ENCODE measurements at places on chromosomes 12 and 14.

GRCh38 chr14:63009495-63009894 lies 35.8 kb downstream of the KCNH5 start:
- no peak for DNase-seq

GRCh38 chr14:25197885-25198284 lies 147.9 kb upstream of the STXBP6 start:
- no peak for DNase-seq

- DNase-seq, result no peak
Observed at GRCh38 chr14:85482552-85482951, 47.4 kb upstream of the FLRT2 start.

- no peak for DNase-seq
Observed at GRCh38 chr14:95545515-95546168, 10.8 kb downstream of the GLRX5 start.

- no peak for DNase-seq
Observed at GRCh38 chr12:68809190-68810026, 1.4 kb downstream of the MDM2 start.

- DNase-seq, result no peak
Observed at GRCh38 chr12:116188581-116188980, 88.9 kb downstream of the MED13L start.

DNA sequence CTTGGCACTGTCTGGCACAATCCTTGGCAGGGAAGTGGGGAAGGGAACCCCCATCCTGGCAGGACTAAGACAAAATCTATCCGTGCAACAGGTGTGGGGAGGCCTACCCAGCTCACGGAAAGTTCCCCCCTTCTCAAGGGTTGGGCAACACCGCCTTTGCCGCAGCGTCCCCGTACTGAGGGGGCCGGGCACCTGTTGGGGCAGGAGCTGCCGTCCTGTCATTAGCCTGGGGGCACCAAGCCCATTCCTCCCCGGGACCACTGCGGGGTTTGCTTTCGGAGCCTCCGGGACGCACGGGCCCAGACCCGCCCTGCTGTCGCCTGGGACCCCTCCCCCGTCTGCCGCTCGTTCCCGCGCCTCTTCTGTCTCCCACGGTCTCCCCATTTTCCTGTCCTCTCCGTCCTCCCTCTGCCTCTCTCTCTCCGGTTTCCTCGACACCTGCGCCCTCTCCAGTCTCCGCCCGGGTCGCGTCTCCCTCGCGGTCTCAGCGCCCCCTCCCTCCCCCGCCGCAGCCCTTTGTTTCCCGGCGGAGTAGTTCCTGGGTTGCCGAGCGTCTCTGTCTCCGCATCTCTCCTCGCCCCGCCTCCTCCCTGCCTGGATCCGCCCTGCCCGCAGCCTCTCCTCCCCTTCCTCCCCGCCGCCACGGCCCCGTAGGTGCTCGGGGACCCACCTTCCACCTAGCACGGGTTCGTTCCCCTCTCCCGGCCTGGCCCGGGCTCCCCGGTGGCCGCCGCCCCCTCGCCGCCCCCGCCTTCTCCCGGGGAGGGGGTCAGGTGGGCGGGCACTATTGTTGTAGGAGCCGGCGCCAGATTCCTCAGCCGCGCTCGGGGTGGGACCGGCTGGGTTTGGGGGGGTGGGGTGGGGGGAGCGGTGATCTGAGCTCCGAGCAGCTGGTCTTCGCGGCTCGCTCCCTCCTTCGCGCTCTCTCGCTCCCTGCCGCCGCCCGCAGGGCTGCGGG lies at the start of gene CACNB3:
TSS of gene CACNB3 (plus strand) at position 624 of the 958 bp plus-strand sequence. CDS start 434 bp downstream, outside the sequence.
- DNase-seq, result peak; percentile 46

DNA sequence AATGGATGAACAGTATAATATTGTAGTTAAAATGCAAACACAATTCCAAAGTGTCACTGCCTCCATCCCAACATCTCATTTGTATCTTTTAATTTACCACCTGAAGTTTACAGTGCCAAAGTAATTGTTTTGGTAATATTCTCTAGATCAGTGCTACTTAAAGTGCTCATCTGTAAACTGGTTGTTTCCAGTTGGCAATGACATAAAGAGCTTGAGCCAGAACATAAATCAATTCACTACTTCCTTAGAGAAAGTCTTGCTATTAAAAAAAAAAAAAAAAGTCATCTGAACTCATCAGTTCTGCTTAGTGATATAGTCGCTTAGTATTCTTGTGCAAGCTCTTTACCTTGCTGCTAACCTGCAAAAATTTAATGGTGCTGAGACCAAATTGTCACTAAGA lies 16.4 kb downstream of the PLCZ1 start:
- no peak for DNase-seq

- DNase-seq, result no peak
Observed at GRCh38 chr12:53224897-53225634, 6.9 kb downstream of the RARG start.

DNA sequence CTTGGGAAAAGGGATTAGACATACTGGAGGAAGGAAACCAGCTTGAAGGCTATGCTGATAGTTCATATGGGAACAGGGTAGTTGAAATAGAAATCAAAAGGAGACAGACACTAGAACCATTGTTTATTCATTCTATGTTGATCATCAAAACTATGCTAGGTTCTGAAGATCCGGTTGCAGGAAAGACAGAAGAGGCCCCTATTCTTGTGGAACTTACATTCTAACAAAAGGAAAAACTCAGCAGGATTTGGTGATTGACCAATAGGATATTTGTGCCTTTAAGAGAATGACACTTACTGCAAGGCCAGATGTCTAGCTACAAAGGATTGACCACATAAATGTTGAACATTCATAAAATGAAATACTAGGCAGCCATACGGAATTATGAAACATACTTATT lies 179.2 kb downstream of the AKAP6 start:
- no peak for DNase-seq

- no peak for DNase-seq
Observed at GRCh38 chr12:115835445-115835844, 442.0 kb downstream of the MED13L start.

DNA sequence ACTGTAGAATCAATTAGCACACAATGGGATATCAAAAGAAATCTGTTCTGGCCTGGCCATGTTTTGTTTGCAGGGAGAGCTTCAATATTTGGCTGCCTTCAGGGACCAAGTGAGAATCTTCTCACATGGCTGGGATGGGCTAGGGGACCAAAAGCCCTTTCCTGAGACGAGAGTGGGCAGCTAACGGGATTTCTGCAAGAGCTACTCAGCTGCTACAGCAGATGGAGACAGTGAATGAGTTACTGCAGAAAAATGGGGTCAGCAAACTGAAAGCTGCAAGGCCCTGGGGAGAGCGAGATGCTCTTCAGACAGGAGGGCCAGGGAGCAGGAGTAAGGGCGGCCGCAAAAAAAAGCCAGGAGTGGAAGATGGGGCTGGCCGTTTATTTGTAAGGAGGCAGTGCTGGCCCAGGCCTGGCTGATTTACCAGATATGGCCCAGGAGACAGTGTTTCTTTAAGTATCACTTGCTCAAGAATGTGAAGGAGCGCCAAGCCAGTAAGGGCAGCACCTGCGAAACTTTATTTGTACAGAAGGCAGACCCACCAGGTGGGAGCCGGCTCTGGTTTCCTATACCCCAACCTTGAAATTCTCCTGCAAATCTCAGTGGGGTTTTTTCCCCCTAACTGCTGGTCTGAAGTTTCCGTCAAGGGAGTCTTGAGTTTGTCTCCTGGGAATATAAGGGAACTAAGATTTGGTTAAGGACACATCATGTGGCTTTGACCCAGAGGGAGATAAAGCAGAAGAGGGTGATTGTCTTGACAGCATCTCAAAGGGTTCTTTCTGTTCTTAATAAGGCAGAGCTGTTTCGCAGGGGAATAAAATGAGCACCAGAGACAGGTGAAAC lies 57.8 kb downstream of the SSH1 start:
- DNase-seq, result no peak

GRCh38 chr12:108804271-108804953 lies 53.0 kb downstream of the SSH1 start:
- no peak for DNase-seq

GRCh38 chr12:55850893-55851292 lies 8.2 kb upstream of the MMP19 start:
- no peak for DNase-seq

- peak; percentile 92 for DNase-seq
Observed at GRCh38 chr12:53984901-53985691, at the start of gene HOXC10. HOXC10 (plus strand) TSS chr12:53985146; CDS start chr12:53985260, 114 bp downstream.

DNA sequence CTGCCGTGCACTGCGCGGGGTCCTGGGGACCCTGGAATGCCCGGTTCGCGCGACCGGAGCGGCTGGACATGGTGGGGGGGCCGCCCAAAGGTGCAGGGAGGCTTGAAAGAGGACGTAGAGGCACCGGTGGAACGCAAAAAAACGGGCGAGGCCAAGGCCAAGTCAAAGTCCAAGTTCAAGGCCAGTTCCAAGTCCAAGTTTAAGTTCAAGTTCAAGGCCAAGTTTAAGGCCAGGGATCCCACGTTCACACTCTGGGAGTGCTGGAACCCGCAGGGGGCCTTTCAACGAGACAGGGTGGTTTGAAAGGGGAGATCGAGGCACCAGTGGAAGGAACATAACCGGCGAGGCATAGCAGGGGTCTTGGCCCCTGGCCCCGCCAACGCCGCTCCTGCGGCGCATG lies 317.6 kb downstream of the ALG10 start:
- DNase-seq, result no peak

DNA sequence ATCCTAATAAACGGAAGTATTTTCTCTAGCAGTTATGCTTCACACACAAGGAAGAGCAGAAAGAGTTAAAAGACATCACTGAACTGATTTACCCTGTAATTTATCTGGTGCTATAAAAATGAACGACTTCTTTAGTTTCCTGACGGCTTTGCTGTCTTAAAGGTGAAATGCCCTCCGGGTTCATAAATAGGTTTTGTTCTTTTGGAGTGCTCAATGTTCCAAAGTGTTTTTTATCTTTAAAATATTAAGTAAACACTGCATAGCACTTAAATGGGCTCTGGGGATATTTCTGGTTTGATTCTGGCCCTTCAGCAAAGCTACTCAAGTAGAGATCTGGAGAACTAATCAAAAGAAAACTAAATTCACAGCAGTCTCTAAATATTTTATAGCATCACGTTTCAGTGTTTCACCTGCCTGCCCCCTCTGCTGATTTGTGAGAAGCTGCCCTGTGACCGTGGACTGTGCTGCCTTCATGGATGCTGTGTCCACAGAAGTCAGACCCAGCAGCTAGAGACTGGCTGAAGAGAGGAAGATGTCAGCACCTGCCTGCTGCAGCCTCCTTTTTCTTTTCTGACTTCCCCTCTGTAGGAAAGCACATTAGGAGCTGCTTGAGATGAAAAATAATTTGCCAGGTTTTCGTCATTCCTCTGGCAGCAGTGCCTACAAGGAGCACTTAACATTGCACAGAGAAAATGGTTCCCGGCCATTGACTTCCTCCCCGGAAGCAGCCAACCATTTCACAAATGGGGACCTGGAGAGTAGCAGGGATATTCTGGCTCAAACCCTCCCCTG lies 205.1 kb upstream of the FSCB start:
- DNase-seq, result no peak

GRCh38 chr14:24693353-24693737 lies 59.4 kb upstream of the GZMB start:
- no peak for DNase-seq

- DNase-seq, result no peak
Observed at GRCh38 chr12:20438299-20438779, 70.0 kb downstream of the PDE3A start.

DNA sequence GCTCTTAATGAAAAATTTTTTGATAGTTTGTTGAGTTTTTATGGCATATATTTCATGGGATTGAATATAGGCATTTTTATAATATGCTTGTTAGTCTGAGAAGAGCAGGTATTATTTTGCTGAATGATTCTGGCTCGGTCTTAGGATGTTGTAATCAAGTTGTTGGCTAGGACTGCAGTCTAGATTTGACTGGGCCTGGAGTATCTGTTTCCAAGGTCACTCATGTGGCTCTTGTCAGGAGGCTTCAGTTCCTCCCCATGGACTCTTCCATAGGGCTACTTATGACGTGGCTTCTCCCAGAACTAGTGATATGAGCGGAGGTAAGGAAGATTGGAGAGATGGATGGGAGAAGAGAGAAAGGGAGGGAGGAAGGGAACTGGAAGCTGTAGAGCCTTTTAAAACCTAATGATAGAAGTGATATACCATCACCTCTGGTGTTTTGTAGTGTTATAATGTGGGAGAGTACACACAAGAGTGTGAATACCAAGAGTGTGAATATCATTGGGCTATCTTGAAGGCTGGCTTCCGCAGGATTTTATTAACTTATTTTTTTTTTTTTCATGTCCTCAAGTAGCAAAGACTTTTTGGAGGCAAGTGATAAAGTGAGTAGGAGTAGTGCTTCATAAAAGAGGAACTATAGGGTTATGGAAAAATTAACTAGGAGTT lies 4.4 kb downstream of the MNAT1 start:
- DNase-seq, result no peak

- DNase-seq, result no peak
Observed at GRCh38 chr12:21456291-21456780, 18.9 kb downstream of the PYROXD1 start.

DNA sequence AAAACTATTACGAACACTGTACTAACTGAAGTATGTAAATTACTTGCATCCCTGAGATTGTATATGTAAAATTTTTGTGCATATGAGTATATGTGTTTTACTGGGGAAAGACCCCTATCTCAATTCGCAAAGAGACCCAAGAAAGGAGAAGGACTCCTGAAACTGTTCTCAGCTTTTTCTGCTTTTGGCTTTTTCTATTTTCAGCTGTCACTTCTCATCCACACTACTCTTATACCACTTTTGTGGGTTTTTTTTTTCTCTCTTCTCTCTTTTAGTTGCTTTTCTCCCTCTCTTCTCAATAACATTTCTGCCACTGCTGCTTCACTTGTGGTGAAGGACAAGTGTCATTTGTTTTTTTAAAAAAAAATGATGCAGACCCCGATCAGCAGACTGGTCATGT lies 39.8 kb downstream of the NIN start:
- no peak for DNase-seq

DNA sequence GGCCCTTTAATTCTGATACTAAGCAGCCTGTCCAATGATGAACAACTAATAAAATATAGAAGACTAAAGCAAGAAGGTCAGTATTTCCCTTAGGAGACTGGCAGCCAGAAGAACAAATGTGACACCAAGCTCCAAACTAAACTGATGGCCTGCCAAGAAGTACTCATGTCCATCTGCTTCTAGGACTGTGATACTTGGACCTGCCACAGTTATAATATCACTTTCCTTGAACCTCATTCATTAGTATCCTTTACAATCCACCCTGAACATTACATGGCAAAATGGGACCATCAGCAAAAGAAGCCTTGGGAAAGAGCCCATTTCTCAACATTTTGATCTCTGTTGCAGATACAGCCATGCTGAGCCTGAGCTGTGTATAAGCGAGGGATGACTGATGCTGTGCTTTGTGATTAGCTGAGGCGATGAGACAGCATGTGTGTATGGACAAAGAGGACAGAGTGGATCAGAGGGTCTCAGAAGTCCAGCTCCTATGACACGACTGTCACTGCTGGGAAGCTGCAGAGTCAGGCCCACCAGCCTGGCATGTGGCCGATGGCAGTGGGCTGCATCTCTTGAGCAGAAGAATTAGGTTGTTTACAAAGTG lies 73.9 kb downstream of the TGFB3 start:
- DNase-seq, result no peak

DNA sequence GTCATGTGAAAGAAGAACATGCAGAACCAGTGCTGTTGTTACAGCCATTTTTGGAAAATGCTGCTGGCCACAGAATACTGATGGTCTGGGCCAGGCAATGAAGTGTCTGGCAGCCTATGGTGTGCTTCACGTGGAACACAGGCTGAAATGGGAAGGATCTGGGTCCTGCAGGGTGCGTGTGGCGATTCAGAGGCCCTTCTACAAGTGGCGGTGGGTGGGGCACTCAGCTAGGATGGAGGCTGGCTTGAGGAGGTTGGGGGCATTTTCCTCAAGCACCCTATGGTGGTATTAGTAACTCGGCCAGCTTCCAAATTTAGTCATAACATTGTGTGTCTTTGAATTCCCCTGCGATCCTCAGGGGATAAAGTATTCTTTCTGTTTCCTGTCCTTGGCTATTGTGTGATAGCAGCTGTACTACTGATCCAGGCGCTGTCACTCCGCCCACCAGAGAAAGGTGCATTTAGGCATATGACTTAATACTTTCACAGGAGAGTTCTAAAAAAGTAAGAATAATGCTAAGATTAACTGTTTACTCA lies 9.2 kb upstream of the RAD52 start:
- no peak for DNase-seq
